ENCODE measurements at places on chromosomes 3 and 15.

DNA sequence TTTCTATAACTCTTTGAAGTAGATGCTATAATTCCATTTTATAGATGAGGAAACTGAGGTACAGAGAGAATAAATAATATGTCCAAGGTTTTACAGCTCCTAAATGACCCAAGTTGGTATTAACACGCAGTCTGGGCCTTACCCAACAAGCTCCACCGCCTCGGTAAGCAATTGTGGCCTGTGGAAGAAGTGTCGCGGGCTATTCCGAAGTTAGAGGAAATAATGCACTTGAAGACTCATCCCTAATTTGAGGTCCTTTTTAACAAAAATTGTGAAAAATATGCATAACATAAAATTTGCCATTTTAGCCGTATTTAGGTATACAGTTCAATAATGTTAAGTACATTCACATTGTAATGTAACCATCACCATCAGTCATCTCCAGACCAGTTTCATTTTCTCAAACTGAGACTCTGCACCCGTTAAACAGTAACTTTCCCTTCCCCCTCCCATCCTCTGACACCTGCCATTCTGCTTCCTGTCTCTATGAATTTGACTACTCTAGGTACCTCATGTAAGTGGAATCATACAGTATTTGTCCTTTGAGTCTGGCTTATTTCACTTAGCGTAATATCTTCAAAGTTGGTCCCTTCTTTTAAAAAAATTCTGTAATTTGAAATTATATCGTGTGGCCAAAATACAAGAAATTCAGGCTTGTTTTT lies 18.2 kb downstream of the IDH3A start:
- DNase-seq, result no peak

GRCh38 chr3:126979046-126979628 lies 3.8 kb upstream of the PLXNA1 start:
- DNase-seq, result no peak

DNA sequence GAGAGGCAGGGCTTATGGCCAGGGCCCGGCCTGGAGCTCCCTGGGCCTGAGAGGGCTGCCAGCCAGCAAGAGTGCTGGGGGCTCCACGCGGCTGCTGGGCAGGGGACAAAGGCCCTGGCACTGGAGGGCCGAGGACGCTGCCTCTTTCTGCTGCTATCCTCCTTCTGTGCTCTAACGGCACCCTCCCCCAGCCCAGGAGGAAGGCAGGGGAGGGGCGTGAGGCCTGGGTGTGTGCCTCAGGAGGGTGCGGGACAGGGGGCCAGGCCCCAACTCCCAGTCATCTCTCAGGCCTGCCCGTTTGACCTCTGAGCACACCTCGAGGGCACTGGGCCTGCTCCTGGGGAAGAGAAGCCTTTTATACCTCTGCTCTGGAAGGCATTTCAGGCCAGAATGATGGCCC lies 115.5 kb downstream of the ADCY5 start:
- DNase-seq, result no peak

- DNase-seq, result no peak
Observed at GRCh38 chr3:12423131-12423530, 61.1 kb upstream of the TSEN2 start.

- DNase-seq, result no peak
Observed at GRCh38 chr3:128187495-128187894, 34.2 kb downstream of the EEFSEC start.

DNA sequence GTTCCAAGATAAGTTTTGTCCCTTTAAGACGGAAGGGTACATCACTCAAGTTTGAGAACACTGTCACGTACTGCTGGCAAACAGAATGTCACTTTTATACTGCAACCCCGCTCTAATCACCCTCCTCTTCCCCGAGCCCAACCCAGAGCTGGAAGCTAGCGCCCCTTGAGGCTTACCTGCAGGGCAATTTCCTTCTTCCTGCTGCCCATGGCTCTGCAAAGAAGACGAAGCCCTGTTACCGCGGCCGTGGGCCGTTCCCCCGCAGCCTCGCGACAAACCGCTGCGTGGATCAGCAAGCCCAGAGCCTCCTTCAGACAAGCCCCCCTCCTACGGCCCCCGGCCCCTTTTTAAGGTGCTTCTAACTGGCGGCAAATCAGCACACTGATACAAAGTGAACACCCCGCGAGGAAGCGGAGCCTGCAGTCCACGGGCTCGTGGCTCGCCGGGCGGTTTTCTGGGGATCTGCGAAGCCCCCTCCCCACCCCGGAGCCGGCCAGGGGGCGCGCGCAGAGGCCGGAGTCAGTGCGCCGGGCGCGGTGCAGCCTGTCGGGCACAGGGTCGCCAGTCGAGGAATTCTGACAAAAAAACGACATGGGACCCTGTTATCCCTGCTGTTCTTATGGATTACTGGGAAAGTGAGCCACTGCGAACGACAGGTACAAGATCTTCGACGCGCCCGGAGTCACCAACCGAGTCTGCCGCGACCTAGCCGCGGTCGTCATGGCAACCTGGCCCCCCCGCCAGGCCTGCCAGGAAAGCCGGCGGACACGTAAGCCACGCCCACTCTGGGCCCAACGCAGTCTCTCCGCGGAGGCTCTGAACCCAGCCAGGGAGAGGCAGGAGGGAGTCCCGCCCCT lies at the start of gene NME9:
Gene NME9, minus strand, starts transcription at position 725 of the 857 bp plus-strand sequence. Its CDS starts 516 bp downstream, at position 209.
- peak; percentile 98 for DNase-seq

DNA sequence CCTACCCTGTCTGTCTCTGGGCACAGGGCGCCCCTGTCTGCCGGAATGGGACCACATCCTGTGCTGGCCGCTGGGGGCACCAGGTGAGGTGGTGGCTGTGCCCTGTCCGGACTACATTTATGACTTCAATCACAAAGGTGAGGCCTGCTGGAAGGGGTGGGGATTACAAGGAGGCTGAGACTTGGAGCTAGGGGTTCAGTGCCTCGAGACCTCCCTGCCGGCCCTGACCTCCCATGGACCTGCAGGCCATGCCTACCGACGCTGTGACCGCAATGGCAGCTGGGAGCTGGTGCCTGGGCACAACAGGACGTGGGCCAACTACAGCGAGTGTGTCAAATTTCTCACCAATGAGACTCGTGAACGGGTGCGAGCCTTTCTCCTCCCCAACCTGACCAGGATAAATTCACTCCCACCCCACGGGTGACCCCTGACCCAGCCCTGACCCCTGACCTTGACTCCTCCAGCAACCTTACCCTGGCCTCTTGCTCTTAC lies 20.4 kb downstream of the PTH1R start:
- no peak for DNase-seq

- no peak for DNase-seq
Observed at GRCh38 chr3:54366839-54367238, 244.5 kb downstream of the CACNA2D3 start.

DNA sequence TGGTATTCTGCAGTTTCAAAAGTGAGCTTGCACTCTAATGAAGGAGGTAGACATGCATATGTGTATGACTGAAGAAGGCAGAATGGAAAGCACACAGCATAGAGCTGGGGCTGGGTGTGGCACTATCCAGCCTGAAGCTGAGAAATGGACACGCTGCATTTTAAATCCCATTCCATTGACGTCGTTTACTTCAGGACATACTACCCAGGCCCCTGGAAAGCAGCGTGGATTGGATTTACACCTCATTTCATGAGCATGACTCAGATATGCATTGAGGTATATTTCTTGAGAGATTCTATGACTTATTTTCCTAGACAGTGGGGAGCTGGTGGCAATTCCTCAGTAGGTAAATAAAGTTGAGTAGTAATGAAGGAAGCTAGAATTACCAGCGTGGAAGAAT lies 101.4 kb downstream of the ABI3BP start:
- DNase-seq, result no peak

DNA sequence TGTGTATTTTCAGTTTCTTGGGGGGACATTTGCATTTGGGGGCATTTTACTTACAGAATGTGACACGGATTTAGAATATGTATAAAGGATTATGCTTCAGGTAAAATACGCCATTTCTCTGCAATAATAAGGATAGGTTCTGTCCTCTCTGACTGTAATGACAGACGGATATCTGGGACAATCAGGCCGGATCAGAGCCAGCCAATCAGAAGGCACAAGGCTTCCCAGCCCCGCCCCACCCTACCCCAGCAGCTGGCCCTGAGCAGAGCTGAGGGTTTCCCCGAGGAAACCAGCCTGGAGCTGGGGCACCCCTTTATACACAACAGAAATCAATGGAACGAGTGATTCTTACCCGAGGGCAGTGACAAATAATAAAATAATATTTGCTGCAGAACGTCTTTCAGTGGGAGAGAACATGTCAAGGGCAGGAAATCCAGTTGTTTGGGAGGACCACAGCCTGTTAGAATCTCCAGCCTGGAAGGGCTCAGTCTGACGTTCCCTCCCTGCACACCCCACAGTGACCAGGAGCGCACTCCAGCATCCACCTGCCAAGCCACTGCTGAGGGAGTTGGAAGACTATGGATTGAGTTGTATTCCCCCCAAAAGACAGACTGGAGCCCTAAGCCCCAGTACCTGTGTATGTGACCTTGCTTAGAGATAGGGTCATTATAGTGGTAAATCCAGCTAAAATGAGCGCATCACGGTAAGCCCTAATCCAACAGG lies 30.3 kb upstream of the SEC13 start:
- peak; percentile 94 for DNase-seq

DNA sequence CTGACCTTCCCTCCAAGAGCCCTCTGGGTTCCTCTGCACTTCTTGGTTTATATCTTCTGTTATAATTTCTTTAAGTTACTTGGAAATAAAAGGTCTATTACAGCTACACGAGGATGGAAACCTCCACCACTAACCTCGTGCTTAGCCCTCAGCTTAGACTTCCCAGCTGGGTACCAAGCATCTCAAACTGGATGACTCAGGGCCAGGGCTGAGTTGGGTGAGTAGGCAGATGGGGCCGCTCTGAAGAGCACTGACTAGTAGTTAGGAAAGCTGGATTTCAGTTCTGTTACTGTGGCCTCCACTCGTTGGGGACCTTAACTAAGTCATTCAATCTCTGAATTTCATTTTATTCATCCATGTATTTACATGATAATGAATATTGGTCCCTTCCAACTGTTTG lies 1036.6 kb downstream of the IGSF11 start:
- DNase-seq, result no peak

GRCh38 chr3:134090031-134090430 lies 60.3 kb upstream of the SLCO2A1 start:
- no peak for DNase-seq

DNA sequence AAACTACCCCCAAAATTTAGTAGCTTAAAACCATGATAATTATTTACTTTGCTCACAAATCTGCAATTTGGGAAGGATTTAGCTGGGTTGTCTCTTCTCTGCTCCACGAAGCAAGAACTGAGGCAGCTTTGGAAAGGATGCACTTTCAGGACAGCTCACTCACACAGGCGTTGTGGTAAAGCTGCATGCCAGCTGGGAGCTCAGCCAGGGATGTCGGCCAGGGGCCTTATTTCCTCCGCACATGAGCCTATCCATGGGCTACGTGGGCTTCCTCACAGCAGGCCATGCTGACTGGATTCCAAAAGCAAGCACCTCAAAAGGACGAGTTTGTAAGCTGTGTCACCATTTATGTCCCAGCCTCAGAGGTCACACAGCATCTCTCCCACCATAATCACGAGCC lies 301.3 kb upstream of the IGF1R start:
- DNase-seq, result no peak

GRCh38 chr15:75023872-75024636 lies 664 bp downstream of the PPCDC start:
- peak; percentile 41 for DNase-seq

GRCh38 chr3:99776516-99777209 lies 41.0 kb upstream of the CMSS1 start:
- no peak for DNase-seq

DNA sequence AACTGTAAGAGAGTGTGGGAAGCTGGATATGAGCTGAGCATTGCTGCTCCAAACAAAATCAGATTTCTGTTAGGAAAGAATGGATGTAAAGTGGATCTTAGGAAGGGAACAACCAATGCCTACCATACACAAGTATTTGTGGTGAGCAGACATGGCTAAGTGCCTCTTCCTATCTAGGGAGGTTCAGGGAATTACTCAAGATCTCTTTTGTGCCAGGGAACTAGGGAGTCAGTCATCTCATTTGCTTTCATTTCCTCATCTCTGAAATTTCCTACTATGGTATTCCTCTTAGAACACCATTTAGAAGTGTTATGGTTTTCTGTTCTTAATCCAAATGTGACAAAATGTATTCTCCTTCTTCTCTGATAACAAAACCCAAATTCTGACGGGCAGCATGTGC lies 396.5 kb downstream of the FHIT start:
- DNase-seq, result no peak

DNA sequence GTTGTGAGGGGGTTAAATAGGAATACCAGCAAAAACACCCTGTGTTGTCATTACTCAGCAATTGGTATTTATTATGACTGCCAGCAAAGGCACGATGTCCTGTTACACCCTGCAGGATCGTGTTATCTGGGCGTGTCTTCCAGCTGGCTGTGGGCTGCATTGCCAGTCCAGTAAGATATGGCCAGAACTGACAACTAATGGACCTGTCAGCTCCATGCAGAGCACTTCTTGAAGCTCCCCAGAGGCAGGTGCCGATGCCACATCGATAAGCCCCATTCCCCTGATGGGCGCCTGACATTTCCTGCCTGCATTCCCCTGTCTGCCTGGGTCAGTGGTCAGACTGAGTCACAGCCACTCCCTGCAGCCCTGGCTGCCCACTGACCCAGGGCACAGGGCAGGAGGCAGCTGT lies 79.7 kb upstream of the RASGRF1 start:
- DNase-seq, result no peak

DNA sequence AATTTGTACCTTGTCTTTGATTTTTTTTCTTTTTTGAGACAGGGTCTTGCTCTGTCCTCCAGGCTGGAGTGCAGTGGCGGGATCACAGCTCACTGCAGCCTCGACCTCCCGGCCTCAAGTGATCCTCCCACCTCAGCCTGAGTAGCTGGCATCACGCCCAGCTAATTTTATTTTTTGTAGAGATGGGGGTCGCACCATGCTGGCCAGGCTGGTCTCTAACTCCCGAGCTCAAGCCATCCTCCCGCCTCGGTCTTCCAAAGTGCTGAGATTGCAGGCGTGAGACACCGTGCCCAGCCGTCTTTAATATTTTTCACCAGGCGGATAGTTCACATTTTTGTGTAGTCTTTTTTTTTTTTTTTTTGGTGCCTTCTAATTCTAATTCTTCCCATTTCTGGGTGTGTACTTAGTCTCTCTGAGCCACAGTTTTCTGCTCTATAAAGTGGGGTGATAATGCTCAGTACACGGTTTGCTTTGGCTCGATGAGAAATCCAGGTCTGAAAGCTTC lies 528 bp upstream of the TATDN2 start:
- DNase-seq, result no peak

DNA sequence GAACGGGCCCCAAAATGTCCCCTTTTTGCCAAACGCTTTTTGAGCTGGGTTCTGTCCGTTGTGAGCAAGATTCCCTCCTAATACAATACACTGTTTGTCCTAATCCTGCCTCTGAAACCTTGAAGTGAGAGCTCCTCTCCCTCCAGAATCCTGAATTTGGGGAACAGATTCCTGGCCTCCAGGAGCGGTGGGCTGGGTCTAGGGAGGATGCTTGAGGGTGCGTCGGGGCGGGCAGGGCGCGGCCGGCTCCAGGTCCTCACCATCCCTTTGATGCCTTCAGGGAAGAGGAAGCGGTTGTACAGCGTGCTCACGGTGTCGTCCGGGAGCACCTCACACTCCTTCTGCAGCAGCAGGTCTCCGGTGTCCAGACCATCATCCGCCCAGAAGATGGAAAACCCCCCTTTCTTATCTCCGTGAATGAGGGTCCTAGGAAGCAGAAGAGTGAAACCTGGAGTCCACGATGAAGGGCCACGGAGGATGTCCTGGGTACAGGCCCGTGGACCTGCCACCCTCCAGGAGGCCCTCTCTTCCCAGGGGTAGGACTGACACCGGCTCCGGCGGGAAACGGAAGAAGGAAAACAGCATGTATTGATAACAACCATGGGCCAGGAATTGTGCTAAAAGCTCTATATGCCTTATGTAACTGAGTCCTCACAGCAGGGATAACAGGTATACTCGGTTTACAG lies 23.2 kb downstream of the ALDH1L1 start:
- peak; percentile 2 for DNase-seq

- no peak for DNase-seq
Observed at GRCh38 chr3:65481085-65481484, 557.6 kb downstream of the MAGI1 start.

Data from iPS-NIHi11 (cell line).